ENCODE measurements at places on chromosomes 2 and 18. TPM values are rescaled to one million over a fixed set of nuclear protein-coding genes. Genes with fewer than 3 reads are reported as not detected.

Gene DUSP19
- 0.25 TPM for polyA plus RNA-seq

Gene LRP1B
- not detected for polyA plus RNA-seq

Gene THSD7B
- not detected for polyA plus RNA-seq

Gene MYCN
- not detected for polyA plus RNA-seq

Gene GRB14
- polyA plus RNA-seq, result 0.20 TPM

Gene ZNF513
- 2.4 TPM for polyA plus RNA-seq

Gene TMEM37
- not detected for polyA plus RNA-seq

Gene CDK5R2
- not detected for polyA plus RNA-seq

Gene GREB1L
- not detected for polyA plus RNA-seq

Gene GPAT2
- 0.44 TPM for polyA plus RNA-seq

Gene CDKL4
- polyA plus RNA-seq, result not detected

Gene CPS1
- polyA plus RNA-seq, result not detected

Gene IL37
- not detected for polyA plus RNA-seq

Gene FNDC4
- not detected for polyA plus RNA-seq

Gene LRRTM4
- not detected for polyA plus RNA-seq

Gene TPRKB
- polyA plus RNA-seq, result 26.9 TPM

Gene NRBP1
- polyA plus RNA-seq, result 95.6 TPM

Gene ANKRD44
- polyA plus RNA-seq, result 55.7 TPM

Gene WNT10A
- not detected for polyA plus RNA-seq

Gene SLC8A1
- polyA plus RNA-seq, result 7.5 TPM

Gene HOXD8
- not detected for polyA plus RNA-seq

Gene UGT1A4
- not detected for polyA plus RNA-seq

Gene ABCB11
- not detected for polyA plus RNA-seq

Gene LAMA3
- not detected for polyA plus RNA-seq

Gene GPR39
- polyA plus RNA-seq, result 0.12 TPM

Gene SERPINB12
- not detected for polyA plus RNA-seq

Gene PSTPIP2
- 31.4 TPM for polyA plus RNA-seq
